ENCODE measurements at places on chromosomes 16 and 17.
A peak's percentile ranks its signal among the peaks of the same experiment; 100 is the strongest.

DNA sequence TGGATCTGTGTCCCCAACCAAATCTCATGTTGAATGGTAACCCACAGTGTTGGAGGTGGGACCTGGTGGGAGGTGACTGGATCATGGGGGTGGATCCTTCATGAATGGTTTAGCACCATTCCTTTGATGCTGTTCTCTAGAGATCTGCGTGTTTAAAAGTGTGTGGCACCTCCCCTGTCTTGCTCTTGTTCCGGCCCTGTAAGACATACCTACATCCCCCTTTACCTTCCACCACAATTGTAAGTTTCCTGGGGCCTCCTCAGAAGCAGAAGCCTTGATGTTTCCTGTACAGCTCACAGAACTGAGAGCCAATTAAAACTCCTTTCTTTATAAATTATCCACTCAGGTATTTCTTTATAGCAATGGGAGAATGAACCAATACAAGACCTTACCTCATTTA is 257.7 kb downstream of the XYLT1 start:
- DNase-seq, result no peak

GRCh38 chr16:21175397-21175796 is 16.9 kb downstream of the LDAF1 start:
- DNase-seq, result no peak

GRCh38 chr16:21001262-21001661 is 100.7 kb downstream of the LYRM1 start:
- DNase-seq, result no peak

- no peak for DNase-seq
Measured at GRCh38 chr17:10058921-10059683, 139.3 kb downstream of the GAS7 start.

GRCh38 chr16:4566144-4566543 is 10.0 kb downstream of the C16orf96 start:
- DNase-seq, result no peak

DNA sequence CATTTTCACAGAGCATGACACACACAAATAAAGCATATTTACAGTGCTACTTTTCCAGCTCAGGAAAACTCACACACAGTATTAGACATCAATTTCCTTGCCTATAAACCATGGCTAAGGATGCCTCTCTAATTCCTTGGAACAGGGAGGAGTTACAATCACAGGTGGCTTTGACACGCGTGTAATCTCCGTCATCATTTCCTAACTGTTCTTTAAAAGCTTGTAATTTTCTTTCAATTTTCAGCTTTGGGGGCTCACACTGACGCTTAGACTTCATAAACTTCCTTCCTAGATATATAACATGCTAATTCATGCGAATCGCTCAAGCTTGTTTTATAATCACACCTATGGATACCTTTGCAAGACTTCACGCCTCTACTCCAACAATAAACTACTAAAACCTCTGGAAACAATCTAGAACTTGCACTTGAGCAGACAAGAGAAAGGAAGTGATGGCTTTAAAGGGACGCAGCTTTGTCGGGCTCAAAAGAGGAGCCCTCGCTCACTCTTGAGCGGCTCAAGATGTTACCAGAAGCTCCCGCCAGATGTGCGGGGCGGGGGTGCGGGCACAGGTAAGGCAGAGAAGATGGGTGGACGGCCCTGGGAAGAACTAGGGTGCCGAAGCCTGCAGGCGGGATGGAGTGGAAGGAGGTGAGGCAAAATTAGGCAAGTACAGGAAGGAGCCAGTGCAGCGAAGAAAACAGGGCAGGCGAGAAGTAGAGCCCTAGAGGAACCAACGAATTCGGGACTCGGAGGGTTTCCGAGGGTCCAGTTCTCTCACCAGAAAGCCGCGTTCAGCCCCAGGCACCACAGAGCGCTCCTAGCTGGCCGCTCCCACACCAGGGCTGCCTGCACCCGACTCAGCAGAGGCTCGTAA is 631 bp downstream of the RETREG3 start:
- peak; percentile 29 for DNase-seq

DNA sequence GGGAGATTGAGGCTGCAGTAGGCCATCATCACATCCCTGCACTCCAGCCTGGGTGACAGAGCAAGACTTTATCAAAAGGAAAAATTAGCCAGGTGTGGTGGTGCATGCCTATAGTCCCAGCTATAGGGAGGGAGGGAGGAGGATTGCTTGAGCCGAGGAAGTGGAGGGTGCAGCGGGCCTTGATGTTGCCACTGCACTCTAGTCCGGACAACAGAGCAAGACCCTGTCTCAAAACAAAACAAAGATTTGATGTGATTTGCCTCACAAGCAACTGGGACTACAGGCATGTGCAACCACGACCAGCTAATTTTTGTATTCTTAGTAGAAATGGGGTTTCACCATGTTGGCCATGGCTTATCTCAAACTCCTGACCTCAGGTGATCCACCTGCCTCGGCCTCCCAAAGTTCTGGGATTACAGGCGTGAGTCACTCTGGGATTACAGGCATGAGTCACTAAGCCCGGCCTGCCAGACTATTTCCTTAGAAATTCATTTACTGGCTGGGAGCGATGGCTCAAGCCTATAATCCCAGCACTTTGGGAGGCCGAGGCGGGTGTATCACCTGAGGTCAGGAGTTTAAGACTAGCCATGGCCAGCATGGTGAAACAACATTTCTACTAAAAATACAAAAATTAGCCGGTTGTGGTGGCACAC is 11.5 kb downstream of the UBE2G1 start:
- DNase-seq, result no peak

DNA sequence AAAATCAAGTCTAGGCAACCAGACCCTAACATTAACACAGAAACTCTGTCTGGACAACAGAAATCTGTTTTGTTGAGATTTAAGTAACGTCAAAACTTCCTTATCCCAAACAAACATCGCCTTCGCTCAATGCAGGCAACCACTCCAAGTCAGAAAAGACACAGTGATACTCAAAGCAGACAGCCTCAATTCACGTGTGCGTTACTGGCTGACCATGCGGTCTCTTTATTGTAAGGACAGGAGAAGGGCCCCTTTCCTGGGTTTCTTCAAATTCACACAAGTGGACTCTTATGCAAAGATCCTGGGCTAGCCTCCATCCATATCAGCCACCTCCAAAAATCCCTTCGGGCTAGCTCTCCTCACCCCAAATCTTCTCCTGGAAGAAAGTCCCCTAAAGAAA is 467.7 kb downstream of the SOX9 start:
- DNase-seq, result no peak

- DNase-seq, result no peak
Measured at GRCh38 chr17:66837885-66838665, 3.2 kb downstream of the CACNG5 start.

GRCh38 chr16:25038239-25038954 is 23.2 kb upstream of the ARHGAP17 start:
- no peak for DNase-seq

- DNase-seq, result no peak
Measured at GRCh38 chr17:36120221-36120620, 16.6 kb downstream of the CCL4 start.

- DNase-seq, result no peak
Measured at GRCh38 chr17:39677542-39678339, 9.5 kb downstream of the PNMT start.

GRCh38 chr17:78267253-78268073 is 36.0 kb downstream of the TMEM235 start:
- no peak for DNase-seq

GRCh38 chr16:87407511-87408112 is 15.5 kb downstream of the MAP1LC3B start:
- DNase-seq, result no peak

DNA sequence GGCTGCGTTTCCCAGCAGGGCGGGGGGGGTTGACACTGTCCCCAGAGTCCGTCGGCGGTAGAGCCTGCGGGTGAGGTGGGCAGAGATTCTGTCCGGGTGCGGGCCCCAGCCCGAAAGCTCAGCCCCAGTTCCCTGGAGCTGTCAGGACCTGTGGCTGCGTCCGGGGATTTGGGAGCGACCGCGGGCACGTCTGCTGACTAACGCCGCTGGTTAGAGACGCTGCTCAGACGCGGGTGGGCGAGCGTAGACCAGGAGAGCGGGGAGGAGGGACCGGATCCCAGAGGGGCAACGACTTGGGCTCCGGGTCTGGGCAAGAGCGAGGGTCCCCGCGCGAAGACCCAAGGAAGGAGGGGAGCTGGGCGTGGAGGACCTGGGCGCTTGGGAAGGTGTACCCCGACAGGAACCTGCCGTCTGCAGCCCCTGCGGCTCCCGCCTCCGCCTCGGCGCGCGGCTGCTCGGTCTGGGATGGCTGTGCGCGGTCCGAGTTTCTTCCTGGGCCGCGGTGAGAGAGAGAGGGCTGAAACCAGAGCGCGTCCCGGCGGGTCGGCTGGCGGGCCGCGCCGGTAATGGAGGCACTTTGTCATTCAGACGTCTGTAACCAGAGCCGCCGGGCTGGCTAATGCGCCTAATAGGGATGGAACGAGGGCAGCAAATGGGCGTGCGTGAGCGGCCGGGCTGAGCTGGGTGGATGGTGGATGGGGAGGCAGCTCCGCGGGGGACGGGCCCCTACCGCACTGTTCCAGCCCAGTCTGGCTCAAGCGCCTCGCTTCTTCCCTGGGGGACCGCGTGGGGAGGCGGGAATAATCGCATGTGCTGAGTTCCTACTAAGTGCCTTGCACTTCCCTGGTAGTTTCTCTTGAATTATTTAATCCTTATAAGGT is 2.3 kb downstream of the NGFR start:
- DNase-seq, result no peak

GRCh38 chr16:72511171-72511570 is 339.2 kb upstream of the PMFBP1 start:
- DNase-seq, result no peak

DNA sequence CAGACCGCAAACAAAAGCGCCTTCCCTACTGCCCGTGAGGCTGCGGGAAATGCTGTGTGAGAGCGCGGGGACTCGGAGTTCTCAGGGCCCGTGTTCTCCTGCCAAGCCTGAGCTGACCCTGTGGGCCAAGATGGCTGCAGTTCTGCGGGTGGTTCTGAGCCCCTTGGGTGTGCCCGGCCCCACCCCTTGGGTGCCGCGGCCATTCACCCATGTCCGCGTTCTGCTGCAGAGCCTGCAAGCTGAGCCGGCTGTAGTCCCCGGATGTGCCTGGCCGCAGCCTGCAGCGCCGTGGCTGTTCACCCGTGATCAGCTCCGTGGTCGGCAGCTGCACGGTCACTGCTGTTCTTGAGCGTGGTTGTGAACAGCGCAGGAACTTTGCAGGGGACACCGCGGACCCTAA is 20.0 kb downstream of the ACSF3 start:
- DNase-seq, result no peak

- no peak for DNase-seq
Measured at GRCh38 chr16:81634380-81635062, 144.6 kb upstream of the PLCG2 start.

- no peak for DNase-seq
Measured at GRCh38 chr17:13374203-13375143, 227.3 kb downstream of the HS3ST3A1 start.

DNA sequence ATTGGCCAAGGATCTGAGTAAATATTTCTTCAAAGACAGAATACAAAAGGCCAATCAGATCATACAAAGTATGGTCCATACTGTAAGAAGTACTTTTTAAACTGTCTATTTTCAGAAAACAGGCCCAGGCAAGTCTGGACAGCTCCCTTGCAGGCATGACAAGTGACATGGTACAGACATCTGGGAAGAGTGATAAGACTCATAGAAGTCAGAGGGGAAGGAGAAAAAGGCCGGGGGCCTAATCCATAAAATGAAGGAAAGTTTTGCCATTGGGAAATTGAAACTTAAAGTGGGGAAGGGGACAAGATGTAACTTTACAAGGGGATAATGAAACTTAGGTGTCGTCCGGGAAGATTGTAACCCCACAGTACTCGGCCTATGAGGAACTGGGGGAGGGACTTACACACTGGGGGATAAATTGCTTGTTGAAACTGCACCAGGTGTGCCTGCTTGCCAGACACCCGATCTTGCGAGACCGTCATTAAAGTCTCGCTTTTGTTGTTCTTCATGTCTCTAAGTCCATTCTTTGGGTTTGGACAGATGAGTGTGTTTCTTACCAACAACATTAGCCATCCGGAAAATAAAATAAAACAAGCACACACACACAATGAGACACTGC is 684.0 kb downstream of the CDH11 start:
- DNase-seq, result no peak

GRCh38 chr17:46765453-46765852 is 53.0 kb downstream of the WNT3 start:
- no peak for DNase-seq

DNA sequence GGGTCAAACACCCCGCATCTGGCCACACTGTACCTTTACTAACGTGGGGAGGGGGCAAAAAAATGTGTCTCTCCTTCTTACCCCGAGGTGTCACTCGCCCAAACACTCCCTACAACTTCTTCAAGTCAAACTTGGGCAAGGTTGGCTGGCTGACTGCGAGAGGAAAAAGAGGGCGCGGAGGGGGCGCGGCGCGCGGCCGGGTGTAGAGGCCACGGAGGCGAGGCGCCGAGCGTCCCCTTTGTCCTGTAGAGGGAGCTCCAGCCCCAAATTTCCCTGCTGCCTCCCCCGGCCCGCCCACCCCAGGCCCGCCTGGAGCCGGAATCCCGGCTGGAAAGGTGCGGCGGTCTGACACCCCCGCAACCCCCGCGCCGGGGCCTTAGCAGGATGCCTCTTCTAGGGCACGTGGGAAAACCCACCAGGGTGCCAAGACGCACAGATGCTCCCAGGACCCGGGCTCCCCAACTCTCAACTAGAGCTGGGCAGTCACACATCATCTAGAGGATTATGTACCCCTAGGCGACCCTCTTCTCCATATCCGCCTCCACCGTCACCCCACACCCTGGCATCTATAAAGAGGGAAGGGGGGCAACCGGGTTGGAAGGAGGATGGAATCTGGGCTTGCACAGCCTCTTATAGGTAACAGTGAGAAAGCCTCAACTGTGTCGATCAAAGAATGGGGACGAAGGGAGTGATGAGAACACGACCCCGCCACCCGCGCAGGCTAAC is 4.2 kb downstream of the IRX3 start:
- no peak for DNase-seq

DNA sequence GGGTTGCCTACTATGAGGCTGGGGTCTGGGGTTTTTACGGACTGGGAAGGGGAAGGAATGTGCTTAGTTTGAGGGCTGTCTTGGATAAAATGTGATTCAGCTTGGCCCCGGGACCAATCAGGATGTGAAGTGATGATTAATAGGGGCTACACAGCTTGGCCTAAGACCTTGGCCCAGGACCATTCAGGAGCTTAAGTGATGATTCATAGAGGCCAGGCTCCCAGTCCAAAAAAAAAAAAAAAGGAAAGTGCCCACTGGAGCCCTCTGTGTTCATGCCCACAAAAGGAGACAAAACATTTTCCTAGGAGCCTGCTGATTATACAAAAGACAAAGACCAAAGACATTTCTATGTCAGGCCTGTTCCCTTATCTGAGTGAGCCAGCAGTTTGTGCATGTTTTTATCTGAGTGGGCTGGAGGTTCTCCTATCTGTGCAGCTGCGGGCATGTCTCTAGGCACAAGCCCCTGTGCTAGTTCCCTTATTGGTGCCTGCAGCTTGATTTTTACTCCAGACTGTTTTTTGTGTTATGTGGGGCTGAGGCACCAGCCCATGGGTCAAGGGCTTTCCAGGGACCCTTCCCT is 898.2 kb upstream of the GOT2 start:
- DNase-seq, result no peak

DNA sequence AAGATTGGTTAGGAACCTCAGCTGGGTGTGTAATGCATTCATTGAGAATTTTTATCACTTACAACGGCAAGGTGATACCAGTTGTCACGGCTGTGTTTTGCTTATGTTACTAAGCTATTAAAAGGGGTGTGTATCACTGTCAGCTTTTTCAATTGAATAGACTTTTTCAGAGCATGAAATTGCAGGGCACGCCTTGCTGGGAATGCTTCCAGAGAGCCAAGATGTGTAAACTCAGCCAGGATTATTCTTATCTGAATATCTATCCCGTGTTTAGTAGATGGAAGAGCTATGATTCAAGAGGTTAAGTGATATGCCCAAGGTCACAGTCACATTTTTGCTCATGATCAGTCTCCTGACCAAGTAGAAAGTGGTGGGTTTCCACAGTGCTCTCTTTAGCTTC is 6.6 kb upstream of the TEKT3 start:
- DNase-seq, result no peak

Data from activated naive CD4-positive, alpha-beta T cell (primary cell).